ENCODE measurements at places on chromosomes 13 and 19.

- no peak for DNase-seq
These were observed 1.1 kb downstream of the ZNF570 start for GRCh38 chr19:37470216-37470615.

GRCh38 chr19:19042732-19043280, 9.4 kb downstream of the ARMC6 start:
- no peak for DNase-seq

DNA sequence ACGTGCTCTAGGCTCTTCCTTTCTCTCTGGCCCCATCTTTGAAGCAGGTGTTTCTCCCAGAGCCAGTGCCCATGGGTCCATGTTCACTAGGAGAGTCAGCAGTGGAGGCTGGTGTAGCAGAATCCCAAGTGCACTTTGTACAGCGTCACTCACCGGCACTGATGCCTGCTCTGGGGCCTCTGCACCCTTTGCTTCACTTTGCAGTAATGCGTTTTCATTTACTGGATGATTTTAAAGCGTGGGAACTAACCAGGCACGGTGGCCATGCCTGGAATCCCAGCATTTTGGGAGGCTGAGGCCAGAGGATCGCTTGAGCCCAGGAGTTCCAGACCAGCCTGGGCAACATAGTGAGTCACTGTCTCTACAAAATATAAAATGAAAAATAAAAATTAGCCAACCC, 30.7 kb downstream of the SLC25A42 start:
- no peak for DNase-seq

DNA sequence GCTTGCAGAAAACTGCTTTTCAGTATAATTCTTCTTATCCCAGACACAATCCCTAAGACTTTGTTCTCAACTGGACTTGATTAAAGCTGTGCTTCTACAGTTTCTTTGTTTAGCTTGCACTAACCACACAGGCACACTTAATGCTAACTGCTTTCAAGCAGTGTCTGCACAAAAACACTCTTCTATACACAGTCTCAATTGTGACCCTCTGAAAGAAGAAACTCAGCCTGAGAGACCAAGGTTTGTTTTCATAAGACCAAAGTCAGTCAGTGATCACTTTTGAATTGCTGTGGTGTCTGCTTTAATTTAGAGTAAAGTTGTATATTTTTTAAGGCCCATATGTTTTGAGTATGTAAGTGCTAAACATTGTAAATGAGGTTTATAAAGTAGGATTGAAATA, 431.2 kb downstream of the KCTD12 start:
- DNase-seq = no peak

- DNase-seq = no peak
These were observed 1577.5 kb downstream of the UQCRFS1 start for GRCh38 chr19:27635401-27635800.

DNA sequence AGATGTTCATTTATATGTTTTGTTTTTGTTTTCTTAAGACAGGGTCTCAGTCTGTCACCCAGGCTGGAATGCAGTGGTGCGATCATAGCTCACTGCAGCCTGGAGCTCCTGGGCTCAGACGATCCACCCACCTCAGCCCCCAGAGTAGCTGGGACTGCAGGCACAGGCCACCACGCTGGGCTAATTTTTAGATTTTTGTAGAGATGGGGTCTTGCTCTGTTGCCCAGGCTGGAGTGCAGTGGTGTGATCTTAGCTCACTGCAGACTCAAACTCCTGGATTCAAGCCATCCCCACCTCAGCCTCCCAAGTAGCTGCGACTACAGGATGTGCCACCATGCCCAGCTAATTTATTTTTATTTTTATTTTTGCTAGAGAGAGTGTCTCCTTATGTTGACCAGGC, 45.7 kb downstream of the NFIC start:
- DNase-seq = no peak

GRCh38 chr19:2726160-2726855, 5.1 kb upstream of the DIRAS1 start:
- no peak for DNase-seq

GRCh38 chr19:27759896-27760295, 1453.1 kb downstream of the UQCRFS1 start:
- no peak for DNase-seq

- DNase-seq = no peak
These were observed 4.7 kb downstream of the ALOX5AP start for GRCh38 chr13:30739761-30740642.

GRCh38 chr13:46211116-46211482, 629 bp upstream of the LRRC63 start:
- no peak for DNase-seq

DNA sequence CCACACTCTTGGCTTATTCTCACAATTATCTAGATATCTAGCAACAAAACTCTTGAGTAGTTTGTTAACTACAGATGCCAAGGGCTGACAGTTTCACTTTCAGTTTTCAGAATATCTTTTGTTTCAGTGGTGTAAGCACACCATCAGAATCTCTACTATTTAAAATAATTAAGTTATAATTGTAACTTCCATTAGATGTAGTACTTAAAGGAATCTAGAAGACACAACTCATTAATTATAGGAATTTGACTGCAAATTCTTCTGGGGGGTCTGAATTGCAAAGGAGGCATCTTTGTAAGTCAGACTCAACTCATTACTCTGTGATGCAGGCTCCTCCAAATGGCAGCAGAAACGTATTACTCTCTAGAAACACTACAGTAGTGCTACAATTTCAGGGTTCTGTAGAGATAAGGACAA, 44.9 kb upstream of the USPL1 start:
- no peak for DNase-seq

DNA sequence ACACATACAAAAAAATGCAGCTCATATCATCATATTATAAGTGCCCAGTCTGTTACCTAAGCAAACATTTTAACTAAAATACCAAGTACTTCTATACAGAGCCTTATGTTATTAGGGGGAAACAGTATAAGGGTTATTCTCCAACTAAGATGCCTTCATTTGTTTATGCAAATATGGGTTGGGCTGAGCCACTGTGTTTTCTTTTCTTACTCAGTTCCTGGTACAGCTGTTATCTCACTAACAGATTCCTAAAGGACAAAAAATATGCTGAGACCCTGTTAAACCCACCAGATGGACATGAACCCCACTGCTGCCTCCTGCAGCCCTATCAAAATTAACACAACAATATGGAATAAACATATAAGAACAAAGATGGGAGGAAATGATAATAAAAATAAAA, 34.5 kb upstream of the SMAD9 start:
- no peak for DNase-seq

DNA sequence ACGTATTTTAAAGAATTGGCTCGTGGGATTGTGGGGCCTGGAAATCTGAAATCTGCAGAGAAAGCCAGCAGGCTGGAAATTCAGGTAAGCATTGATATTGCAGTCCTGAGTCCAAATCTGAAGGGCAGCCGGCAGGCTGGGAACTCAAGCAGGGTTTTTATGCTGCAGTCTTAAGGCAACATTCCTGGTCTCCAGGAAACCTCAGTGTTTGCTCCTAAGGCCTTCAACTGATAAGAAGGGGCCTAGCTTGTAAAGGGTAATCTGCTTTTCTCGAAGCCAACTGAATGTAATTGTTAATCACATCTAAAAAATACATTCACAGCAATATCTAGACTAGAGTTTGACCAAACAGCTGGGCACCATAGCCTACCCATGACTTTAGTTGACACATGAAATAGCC, 154.4 kb downstream of the EFNB2 start:
- no peak for DNase-seq

GRCh38 chr19:52099497-52100138, 4.1 kb upstream of the ZNF841 start:
- no peak for DNase-seq

DNA sequence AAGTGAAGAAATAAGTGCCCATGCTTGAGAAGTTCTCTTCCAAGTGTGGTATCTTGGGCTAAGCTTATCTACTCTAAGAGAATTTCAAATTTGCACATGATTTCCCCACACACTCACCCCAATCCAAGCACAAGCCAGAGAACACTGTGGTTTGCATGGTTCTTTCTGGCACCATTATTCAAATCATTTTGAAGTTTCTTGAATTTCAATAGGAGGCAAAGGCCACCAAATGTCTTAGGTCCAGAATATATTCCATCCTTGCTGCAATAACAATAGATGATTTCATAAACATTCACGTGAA, 359.7 kb downstream of the IRS2 start:
- DNase-seq = no peak

GRCh38 chr19:12867120-12868099, 13.8 kb downstream of the DNASE2 start:
- no peak for DNase-seq

GRCh38 chr13:48505597-48506091, 27.2 kb downstream of the RCBTB2 start:
- DNase-seq = no peak

DNA sequence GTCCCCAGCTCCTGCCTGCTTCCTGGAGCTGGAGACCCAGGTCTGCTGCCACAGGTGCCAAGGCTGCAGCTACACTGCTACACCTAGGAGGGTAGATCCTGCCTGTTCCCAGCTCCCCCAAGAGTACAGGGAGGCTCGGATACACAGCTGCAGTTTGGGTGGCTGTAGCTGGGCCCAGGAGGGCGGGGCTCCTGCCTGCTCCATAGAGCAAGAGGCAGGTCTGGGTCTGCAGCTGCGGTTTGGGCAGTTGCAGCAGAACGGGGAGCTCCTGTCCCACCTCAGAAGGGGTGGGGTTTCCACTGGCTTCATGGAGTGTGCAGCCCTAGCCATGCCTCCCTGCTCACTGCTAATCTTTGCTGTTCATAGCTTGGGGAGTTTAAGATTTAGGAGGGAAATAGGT, 199.0 kb downstream of the NUFIP1 start:
- no peak for DNase-seq

GRCh38 chr13:28268800-28269223, 130.5 kb downstream of the PAN3 start:
- DNase-seq = no peak

GRCh38 chr13:41017159-41017558, 2.0 kb downstream of the ELF1 start:
- no peak for DNase-seq

Measured in NCI-H1436 (cell line).